ENCODE measurements at places on chromosomes 2 and 18.

DNA sequence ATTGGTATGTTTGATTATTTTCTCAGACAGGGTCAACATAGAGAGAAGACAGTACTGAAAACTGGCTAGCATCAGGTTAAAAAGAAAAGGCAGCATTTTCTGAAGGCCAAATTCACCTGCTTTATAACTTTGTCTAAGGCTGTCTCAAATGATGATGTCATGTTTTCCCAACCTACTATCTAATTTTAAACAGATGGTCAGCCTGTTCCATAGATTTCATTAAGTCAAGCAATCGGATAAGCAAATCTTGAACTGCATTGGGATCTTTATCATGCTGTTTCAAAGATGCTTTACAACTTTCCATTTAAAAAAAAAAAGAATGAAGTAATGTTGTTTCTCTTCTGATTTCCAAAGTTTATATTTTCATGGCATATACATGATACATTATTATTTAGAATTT, 56.3 kb upstream of the SPOPL start:
- DNase-seq = no peak

GRCh38 chr2:192885569-192886160, 690.9 kb upstream of the TMEFF2 start:
- DNase-seq = peak; percentile 89

GRCh38 chr18:55264108-55264507, 304.8 kb upstream of the CCDC68 start:
- DNase-seq = peak; percentile 35

- no peak for DNase-seq
Observed at GRCh38 chr2:241859436-241860183, 916 bp upstream of the PDCD1 start.

- no peak for DNase-seq
Observed at GRCh38 chr2:60365556-60365955, 187.9 kb downstream of the BCL11A start.

- DNase-seq = no peak
Observed at GRCh38 chr18:48342125-48342524, 67.1 kb downstream of the ZBTB7C start.

- no peak for DNase-seq
Observed at GRCh38 chr2:57962861-57963260, 83.7 kb upstream of the VRK2 start.

GRCh38 chr2:227324642-227324994, 433 bp upstream of the MFF start:
- DNase-seq = no peak

- DNase-seq = no peak
Observed at GRCh38 chr2:135948141-135948540, 37.3 kb downstream of the DARS1 start.

DNA sequence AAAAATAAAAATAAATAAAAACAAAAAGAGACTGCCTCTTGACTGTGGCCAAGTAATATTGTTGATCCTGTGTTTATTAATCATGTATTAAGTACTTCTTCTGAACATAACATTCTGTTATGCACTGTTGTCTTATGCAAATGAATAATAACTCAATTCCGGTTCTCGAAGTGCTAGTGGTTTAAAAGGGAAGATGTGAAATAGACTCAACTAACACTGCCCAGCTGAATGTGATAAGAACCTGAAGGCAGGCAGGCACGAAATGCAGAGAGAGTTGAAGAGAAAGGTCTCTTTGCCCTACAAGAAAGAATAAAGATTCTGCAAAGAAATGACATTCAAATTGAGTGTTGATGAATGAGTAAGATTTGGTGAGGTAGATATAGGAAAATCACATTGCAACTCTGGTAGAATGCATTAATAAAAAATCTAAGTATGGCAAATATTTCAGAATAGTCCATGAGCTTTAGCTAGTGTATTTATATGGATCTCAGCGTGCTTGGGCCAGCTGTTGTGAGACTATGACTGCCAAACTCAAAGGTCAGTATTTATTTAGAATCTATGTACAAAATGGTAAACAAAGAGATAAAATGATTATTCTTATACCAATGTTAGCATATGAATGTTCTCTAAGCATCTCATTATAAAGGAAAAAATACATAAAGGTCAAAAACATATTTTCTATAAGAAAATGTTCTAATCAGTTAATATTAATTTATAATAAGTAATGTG, 352.3 kb upstream of the CDH7 start:
- no peak for DNase-seq

GRCh38 chr2:196131384-196131937, 39.9 kb downstream of the STK17B start:
- DNase-seq = peak; percentile 60

GRCh38 chr2:43593254-43593653, 2.6 kb downstream of the THADA start:
- DNase-seq = no peak

- no peak for DNase-seq
Observed at GRCh38 chr2:214737188-214737587, 72.3 kb downstream of the BARD1 start.

DNA sequence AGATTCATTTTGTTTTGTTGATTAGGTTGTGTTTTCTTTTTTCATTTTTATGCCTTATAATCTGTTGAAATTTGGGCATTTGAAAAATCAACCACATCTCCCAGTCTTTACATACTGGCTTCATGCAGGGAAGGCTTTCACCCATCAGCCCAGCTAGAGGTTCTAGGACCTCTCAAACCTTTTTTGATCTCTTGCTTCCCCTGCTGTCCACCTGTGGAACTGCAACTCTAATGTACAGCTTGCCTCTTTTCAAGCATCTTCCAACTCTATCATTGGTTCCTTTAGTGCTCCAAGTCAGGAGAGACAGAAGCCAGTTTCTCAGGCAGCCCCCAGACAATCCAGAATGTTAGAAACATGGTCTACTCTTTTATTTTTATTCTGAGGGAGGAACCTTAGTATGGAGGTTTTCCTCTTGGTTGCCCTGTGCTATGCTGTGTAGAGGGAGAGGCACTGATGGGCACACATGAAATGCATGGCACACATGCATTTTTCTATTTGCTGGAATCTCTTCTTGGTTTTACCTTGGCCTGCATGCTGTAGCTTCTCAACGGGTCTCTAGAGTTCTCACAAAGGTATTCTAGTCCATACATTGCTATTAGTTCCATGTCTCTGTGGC, 107.2 kb upstream of the L3MBTL4 start:
- peak; percentile 25 for DNase-seq

DNA sequence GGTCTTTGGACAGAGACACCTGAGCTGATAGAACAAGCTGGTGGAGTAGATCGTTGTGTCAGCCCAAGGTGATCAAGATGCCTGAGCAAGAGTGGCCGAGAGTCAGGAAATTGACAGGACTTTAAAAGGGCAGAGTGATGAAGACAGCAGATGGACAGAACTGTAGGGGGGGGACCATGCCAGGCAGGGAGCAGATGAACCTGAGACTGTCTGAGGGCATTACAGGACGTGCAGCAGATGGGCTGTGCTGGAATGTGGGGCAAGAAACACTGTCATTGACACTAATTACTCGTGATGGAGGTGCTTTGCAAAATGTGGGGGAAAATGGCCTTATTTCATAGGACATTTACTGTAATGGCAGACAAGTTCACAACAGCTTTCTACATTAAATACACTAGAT, 225.0 kb downstream of the THSD7B start:
- no peak for DNase-seq

Measured in epithelial cell of esophagus (primary cell).